GM23248 (cell line): ENCODE measurements at places on chromosomes 7 and 10.

DNA sequence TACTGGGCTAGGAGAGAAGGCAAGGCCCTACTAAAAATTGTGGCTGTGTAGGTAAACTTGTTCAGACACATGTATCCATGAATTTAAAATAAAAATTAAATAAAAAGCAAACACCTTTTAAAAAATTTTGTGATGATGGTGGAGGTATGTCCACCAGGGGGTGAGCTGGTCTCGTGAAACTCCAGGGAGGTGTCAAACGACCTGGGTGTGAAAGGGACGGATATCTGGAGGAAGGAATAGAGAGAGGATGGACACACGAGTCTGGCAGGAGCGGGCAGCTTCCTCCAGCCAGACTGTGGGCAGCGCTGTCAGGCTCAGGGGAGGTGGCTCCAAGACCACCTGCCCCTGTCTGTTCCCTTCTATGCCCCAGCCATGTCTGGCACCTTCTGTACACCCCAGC, 34.8 kb upstream of the DMBT1 start:
- no peak for DNase-seq

- no peak for DNase-seq
Observed at GRCh38 chr7:8390262-8390626, 43.2 kb upstream of the NXPH1 start.

- DNase-seq: no peak
Observed at GRCh38 chr7:44226396-44226753, 25.6 kb downstream of the YKT6 start.

GRCh38 chr7:4168541-4168940, 513.6 kb upstream of the FOXK1 start:
- no peak for DNase-seq

DNA sequence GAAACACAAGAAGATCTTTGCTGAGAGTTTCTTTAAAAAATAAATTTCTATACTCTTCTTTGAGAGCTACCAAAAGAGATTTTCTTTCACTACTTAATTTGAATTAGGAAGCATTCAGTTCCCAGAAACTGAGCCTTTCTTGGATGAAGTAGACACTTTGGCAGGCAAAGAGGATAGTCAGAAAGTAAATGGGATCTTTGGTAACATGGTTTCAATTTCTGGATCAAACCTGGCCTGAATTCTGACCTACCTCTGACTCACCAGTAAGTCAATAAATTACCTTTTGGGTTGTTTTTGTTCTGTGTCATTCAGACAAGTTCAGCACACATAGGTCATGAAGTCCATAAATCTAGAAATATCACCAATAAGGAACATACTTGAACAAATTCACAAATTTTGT, 26.8 kb upstream of the CABCOCO1 start:
- peak; percentile 57 for DNase-seq

DNA sequence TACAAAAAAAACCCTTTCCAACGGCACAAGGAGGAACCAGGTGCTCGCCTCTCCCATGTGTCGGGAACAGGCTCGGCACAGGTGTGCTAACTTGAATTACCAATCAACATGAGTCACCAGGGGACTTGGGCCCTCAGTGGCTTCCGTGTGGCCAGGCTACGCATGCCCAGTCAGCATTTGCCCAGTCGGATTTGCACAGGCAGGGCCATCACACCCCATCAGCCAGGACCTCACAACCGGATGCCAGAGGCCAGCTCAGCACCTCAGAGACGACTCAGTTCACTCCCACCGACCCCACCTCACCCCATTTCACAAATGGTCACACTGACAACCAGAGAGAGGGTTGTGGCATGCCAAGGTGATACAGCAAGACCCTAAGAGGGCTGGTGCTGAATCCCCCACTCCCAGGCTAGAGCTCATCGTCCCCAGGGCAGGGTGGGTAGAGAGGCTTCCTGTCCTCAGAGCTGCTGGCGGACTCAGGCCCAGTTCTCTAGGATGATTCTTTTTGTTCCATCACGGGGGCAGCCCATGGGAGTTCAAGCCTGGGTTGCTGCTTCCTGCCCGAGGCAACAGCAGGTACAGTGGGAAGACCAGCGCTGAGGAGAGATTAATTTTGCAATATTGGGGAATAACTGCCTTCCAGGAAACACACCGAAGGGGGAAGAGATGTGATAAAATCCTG, 13.6 kb downstream of the ANXA11 start:
- no peak for DNase-seq

GRCh38 chr10:3418041-3418754, 245.6 kb upstream of the PITRM1 start:
- no peak for DNase-seq

DNA sequence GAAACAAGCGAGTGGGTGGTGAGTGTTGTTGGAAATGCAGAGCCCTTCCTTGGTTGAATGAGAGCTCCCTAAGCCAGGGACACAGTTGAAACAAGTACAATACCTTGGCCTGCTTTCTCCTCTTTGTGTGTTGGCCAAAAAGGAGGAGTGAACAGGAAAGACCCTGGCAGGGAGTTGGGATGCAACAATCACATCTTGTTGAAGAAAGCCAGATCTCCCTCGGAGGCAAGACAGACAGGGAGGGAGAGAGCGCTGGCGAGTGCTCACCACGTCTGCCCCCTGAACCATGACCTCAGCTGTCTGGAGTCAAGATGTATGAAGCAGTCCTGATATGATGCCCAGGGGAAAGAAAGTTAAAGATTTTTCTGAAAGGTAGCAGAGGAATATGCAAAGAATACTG, 66.8 kb downstream of the ADAM12 start:
- no peak for DNase-seq

- no peak for DNase-seq
Observed at GRCh38 chr7:132991615-132992587, 90.0 kb downstream of the CHCHD3 start.

DNA sequence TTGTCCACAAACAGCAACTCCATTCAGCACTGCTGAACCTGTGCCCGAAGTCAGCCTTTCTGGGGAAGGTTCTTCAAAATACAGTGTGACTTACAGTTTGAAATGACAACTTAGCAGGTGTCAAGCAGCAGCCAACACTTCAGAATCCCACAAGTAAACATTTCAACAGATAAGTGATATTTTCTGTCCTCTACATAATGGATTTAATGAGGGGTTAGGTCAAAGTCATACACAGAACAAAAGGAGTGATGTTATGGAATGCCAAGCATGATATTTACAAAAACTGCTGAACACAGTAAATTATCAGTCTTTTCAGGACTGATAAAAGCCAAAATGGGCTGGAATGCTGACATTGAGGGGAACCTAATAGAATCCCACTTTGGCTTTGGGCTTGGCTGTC, 77.6 kb upstream of the JAZF1 start:
- no peak for DNase-seq

- no peak for DNase-seq
Observed at GRCh38 chr7:70925411-70926115, 206.4 kb upstream of the GALNT17 start.

- DNase-seq: no peak
Observed at GRCh38 chr10:104323760-104324201, 14.5 kb downstream of the ITPRIP start.

- DNase-seq: no peak
Observed at GRCh38 chr7:50614721-50615518, 49.7 kb upstream of the DDC start.

DNA sequence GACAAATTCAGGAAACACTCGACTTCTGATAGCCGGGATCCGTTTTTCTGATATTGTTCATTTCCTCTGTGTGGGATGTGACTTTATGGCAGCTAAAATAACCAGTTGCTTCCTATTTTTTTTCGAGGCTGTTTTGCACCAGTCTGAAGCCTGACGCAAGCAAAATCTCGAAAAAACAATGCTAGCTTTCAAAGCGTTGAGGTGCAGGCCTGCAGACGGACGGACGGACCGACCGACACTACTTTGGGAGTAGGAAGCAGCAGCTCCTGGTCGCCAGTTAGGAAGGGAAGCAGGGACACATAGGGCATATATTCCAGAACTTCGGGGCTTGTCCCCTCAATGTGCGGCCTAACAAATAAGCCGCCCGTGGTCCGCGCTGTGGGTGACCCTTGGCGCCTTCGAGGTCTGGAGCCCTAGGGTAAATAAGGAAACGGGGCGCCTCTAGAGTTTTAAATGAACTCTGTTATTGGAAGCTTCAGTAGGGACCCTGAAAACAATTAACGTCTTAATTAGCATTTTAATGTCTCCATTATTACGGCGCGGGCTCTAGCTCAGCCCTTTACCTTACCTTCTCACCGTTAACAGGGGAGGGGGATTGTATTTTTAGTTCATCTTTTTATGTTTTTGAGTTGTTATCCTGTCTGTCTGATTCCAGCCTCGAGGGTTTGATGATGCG, 1.3 kb downstream of the HHEX start:
- no peak for DNase-seq

GRCh38 chr10:98408799-98409198, 6.2 kb downstream of the PYROXD2 start:
- no peak for DNase-seq

GRCh38 chr10:30415593-30415992, 18.4 kb upstream of the MAP3K8 start:
- no peak for DNase-seq

DNA sequence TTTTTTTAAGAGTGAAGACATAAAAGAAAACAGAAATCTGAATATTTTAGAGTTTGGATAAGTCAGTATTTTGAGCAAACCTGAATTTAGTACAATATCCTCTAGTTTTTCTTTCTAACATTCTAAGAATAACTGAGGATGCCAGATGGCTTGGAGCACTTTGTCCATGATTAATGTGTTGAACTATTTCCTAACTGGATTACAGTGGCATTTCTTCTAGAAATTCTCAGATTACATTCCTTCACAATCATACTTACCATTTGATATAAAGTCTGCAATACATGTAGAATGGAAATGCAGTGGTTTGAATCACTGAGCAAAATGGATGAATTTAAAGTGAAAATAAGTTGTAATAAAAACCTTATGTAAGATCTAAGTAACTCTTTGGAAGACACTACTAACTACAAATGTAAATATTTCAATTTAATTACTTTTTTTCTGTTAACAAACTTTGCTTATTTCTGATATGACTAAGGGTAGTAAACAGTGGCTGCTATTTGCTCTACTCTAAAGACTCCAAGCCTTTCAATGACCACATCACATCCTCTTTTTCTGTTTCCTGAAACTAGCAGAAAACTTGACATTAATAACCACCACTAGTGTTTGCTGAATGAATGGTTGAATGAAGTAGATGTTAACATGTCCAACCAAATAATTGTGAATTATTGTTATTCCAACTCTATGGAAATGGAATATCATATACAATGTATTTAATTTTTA, 102.8 kb downstream of the PRKG1 start:
- DNase-seq: peak; percentile 69

GRCh38 chr10:2936816-2937215, 130.5 kb upstream of the PFKP start:
- no peak for DNase-seq

DNA sequence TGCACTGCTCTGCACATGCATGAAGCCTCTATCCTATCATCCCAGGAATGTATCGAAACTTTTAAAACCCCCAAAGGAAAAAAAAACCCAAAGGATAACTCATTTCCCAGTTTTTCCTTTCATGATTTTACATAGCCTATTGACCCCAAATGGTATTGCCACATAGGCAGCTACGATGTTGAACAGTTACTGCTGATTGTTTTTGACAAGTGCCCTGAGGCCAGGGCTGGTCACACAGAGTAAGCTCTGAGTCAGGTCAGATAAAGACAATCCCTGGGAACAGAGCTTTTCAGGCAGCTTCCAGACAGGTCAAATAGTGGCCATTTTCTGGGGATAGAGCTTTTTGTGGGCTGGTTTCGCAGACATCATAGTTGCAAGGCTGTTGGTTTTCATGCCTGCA, 52.1 kb downstream of the MYL10 start:
- DNase-seq: peak; percentile 20

- DNase-seq: no peak
Observed at GRCh38 chr7:34357068-34357467, 300.9 kb upstream of the NPSR1 start.

DNA sequence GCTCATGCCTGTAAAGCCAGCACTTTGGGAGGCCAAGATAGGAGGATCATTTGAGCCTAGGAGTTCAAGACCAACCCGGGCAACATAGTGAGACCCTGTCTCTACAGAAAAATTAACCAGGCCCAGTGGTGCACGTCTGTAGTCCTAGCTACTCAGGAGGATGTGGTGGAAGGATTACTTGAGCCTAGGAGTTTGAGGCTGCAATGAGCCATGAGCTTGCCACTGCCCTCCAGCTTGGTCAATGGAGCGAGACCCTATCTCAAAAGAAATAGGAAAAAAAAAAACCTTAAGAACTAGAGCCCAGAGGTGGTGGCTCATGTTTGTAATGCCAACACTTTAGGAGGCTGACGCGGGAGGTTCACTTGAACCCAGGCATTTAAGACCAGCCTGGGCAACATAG, 2.2 kb downstream of the STRA8 start:
- DNase-seq: no peak

- no peak for DNase-seq
Observed at GRCh38 chr7:105764506-105764905, 111.9 kb downstream of the ATXN7L1 start.

DNA sequence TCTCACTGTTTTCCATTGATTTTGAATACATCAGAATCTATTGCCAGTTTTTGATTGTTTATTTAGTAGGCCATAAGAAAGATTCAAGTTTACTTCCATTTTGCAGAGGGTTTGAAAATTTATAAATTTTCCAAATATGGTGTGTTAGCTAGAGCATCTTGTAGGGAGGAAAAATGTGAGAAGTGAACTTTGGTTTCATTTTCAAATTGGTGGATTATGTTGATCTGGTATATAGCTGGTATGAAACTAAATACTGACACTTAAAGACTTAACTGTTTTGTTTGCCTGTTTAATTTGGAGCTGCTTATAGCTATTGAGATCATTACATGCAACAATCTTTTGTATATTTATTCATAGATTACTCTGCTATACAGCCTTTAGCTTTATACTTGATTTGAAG, 108.1 kb downstream of the ADAM22 start:
- DNase-seq: no peak

DNA sequence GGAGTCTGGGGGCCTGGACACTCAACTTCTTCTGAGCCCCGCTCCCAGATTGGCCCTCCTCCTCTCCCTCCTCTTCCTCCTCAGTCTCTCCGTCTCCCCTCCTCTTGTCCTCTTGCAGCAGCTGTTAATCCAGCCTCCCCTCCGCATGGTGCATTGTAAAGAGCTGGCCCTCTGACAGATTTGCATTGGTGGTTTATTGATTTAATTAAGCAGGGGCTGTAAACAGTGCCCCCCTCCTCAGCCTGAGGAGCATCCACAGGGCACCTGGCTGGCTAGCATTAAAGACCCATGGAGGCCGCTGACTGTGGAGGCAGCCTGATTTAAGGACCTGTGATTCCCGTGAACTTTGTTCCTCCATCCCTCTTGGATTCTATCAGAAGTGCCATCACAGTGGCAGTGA, 28.9 kb upstream of the PCBD1 start:
- no peak for DNase-seq

GRCh38 chr7:101113836-101114235, 13.1 kb upstream of the SERPINE1 start:
- no peak for DNase-seq
